HT1080 (cell line): ENCODE measurements at places on chromosomes 3 and 15. TPM values are rescaled to one million over a fixed set of nuclear protein-coding genes. Genes with fewer than 3 reads are reported as not detected.
A peak's percentile ranks its signal among the peaks of the same experiment; 100 is the strongest.

DNA sequence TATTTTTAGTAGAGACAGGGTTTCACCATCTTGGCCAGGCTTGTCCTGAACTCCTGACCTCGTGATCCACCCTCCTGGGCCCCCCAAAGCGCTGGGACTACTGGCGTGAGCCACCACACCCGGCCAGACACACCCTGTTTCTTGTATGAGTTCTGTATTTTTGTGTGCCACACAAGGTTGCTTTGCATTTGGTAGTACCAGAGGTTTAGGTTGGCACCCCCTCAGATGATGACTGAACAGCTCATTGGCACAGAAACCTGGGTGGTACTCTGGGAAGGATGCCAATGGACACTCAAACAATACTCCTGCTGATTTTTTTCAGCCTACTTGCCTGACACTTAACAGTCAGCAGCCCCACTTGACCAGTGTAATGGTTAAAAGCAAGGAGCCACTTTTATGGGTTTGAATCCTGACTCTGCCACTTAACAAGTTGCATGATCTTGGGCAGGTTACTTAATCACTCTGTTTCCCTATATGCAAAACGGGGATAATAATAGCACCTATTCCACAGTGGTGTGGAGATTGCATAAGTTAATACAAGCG is 39.2 kb upstream of the BCL2A1 start:
- peak; percentile 85 for DNase-seq

GRCh38 chr3:127151992-127152650 is 40.8 kb upstream of the PRR23E start:
- DNase-seq, result no peak

GRCh38 chr3:37324131-37324530 is 149.7 kb upstream of the LRRFIP2 start:
- no peak for DNase-seq

GRCh38 chr15:31901501-31901900 is 128.8 kb upstream of the CHRNA7 start:
- DNase-seq, result peak; percentile 30

GRCh38 chr3:56069766-56070165 is 398.5 kb downstream of the ERC2 start:
- DNase-seq, result no peak

- no peak for DNase-seq
Observed at GRCh38 chr3:168653255-168653654, 557.5 kb upstream of the GOLIM4 start.

DNA sequence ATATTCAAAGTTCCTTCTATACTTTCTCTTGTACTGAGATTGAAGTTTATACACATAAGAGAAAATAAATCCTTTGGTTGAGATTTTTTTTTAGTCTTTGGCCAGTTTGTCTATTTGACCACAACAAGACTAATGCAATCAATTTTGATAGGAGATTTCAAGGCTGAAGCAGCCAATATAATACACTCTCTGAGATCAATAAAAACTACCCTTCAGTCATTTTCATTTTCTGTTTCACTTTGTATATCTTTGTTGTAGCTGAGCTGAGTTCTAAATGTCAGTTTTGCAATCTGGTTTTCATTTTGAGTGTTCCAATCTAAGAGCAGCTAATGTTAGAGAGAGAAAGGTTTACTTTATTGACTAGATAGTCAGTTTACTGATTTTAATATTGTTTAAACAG is 623.8 kb upstream of the ROBO1 start:
- DNase-seq, result no peak

- DNase-seq, result no peak
Observed at GRCh38 chr15:99412082-99412481, 153.7 kb upstream of the MEF2A start.

GRCh38 chr15:72182673-72183072 is 14.9 kb downstream of the GRAMD2A start:
- DNase-seq, result no peak

- DNase-seq, result peak; percentile 53
Observed at GRCh38 chr3:52606373-52607085, 70.1 kb downstream of the UQCC5 start.

Gene IMPG2
- total RNA-seq, result 0.03 TPM in 1 of 2 replicates, not detected in the other

Gene CHST2
- 30.9 and 36.9 TPM in 2 replicates for total RNA-seq

Gene CHSY1
- 22.6 and 26.1 TPM in 2 replicates for total RNA-seq

Gene FGD5
- total RNA-seq, result not detected in 2 replicates
